T follicular helper cell (primary cell): ENCODE measurements at places on chromosomes 2 and 18.

- DNase-seq, result no peak
Observed at GRCh38 chr2:58620896-58621295, 379.8 kb upstream of the FANCL start.

DNA sequence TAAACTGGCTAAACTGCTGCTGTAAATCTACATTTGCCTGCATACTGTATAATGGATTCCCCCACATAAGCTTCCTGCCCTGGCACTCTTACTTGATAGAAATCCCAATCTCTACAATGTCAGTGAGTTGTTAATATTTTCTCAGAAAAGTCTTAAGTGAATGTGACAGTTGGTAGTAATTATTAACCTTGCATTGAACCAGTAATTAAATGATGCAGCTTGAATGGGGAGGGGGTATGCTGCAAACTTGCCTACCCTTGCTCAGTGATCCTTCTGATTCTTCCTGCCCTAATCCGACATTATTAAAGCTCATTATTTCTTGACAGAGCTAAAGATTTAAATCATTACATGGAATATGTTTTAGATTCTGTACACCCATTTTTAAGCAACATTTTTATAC lies 119.0 kb upstream of the CDH7 start:
- no peak for DNase-seq

- no peak for DNase-seq
Observed at GRCh38 chr18:11054497-11054896, 94.9 kb downstream of the PIEZO2 start.

GRCh38 chr2:121502246-121502645 lies 28.4 kb upstream of the RNU4ATAC start:
- DNase-seq, result no peak

GRCh38 chr18:48634491-48634890 lies 95.7 kb downstream of the CTIF start:
- no peak for DNase-seq

GRCh38 chr2:24490690-24491541 lies at the start of gene NCOA1:
Gene NCOA1, plus strand, starts transcription at chr2:24491254. Its CDS starts 167,424 bp downstream, at chr2:24658678.
- peak; percentile 85 for DNase-seq

GRCh38 chr2:2739231-2739795 lies 408.2 kb upstream of the MYT1L start:
- DNase-seq, result no peak

- DNase-seq, result no peak
Observed at GRCh38 chr18:74651327-74652128, 53.9 kb downstream of the ZNF407 start.

GRCh38 chr2:231390667-231391066 lies 4.8 kb upstream of the B3GNT7 start:
- no peak for DNase-seq

GRCh38 chr2:37589298-37589697 lies 82.1 kb downstream of the CDC42EP3 start:
- no peak for DNase-seq

- DNase-seq, result no peak
Observed at GRCh38 chr2:209380293-209380692, 43.6 kb upstream of the MAP2 start.

- DNase-seq, result no peak
Observed at GRCh38 chr18:77366720-77367641, 117.3 kb downstream of the GALR1 start.

GRCh38 chr2:42503291-42503690 lies 9.5 kb upstream of the KCNG3 start:
- no peak for DNase-seq

DNA sequence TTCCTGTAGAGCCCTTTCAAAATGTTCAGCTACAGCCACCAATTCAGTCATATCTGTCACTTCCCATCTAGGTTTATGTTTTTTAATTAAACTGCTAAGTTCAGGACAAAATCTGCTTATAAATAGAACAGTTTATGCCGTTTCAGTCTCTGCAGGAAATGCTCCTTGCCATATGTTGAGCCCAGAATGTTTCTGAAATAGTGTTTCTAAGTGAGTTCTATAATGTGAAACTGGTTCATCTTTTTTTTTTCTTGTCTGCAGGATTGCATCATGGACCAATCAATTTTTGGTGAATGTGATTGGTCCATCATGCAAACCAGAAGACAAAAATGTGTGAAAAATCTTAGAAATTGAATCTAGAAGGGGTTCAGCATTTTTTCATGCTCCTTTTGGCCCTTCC lies 30.2 kb upstream of the RHOB start:
- DNase-seq, result no peak

- DNase-seq, result no peak
Observed at GRCh38 chr2:221876016-221876415, 303.9 kb upstream of the EPHA4 start.

GRCh38 chr18:62732617-62733016 lies 17.3 kb downstream of the PHLPP1 start:
- DNase-seq, result no peak

DNA sequence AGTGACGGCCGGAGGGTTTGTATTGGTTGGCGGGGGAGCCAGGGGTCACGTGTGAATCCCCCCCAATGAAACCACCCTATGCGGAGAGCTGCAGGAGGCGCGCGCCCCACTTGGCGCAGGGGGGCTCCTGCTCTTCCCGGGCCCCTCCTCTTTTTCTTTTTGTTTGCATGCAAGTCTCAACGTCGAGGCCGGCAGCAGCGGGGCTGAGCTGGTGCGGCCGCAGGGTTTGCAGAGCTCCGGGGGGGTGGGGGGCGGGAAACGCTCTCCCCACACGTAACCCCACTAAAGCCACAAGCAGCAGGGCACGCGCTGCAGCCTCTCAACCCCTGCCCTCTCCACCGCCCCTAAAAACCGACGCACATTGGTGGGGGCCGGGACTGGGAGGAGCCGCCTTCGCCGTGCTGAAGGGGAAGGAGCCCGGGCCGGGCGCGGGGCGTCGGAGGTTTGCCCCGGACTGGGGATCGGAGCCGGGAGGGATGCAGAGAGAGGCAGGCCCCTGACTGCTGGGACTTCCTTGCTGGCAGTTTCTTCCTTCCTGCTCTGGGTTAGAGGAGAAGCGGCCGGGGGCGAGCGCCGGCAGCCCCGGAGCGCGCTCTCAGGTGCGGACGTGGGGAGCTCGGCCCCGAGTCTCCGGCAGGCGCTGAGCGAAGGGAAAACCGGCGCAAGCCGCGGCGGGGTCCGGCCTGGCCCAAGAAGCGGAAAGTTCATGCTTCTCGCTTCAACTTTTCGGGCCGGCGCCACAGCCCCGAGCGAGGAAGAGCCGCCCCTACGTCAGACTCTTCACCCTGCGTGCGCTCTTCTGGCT lies 864 bp downstream of the LBH start:
- DNase-seq, result peak; percentile 76

DNA sequence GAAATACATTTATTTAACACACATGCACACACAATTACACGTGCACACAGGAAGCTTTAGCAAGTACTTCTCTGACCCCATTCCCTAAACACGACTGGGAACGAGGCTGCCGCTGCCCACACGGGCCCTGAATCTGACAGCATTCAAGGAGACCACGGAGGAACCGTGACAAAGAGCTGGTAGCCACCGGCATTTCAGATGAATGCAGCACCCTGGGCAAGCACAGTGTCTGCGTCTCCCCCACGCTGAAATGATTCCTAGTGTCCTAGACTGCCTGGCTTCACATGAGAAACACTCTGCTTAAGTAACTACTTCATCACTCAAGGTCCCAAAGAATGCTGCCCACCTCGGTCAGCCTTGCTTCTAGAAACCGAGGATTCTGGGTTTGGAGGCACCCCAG lies 95.0 kb downstream of the HDAC4 start:
- DNase-seq, result no peak

GRCh38 chr2:20661421-20662307 lies 5.3 kb upstream of the GDF7 start:
- peak; percentile 47 for DNase-seq

DNA sequence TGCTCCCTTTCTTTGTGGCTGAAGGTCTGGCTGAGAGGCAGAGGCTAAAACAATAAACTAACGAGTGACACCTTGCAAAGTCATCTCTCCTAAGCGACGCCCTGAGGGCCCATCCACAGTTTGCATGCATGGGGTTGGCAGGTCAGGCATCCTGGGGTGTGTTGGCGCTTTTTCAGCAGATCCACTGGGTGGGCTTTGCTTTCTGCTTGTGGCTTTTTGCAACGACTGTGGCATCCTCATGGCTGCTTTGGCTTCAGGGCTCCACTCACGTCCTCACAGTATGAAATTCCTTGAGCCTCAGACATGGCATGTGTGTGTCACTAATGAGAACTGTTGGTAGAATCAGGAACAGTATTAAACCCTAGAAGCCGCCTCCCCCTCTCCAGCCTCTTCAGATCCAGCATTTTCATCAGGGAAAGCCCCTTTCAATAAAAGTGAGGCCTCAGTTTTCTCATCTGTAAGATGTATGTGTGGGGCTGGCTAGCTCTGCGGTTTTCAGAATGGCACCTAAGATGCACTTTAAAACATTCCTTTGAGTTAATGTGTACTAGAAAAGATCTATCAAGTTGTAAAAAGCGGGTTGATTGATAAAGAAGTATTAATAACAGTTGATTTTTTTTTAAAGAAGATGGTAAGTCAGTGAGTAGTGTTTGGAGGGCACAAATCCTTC lies 72.5 kb downstream of the SH3BP4 start:
- DNase-seq, result no peak

DNA sequence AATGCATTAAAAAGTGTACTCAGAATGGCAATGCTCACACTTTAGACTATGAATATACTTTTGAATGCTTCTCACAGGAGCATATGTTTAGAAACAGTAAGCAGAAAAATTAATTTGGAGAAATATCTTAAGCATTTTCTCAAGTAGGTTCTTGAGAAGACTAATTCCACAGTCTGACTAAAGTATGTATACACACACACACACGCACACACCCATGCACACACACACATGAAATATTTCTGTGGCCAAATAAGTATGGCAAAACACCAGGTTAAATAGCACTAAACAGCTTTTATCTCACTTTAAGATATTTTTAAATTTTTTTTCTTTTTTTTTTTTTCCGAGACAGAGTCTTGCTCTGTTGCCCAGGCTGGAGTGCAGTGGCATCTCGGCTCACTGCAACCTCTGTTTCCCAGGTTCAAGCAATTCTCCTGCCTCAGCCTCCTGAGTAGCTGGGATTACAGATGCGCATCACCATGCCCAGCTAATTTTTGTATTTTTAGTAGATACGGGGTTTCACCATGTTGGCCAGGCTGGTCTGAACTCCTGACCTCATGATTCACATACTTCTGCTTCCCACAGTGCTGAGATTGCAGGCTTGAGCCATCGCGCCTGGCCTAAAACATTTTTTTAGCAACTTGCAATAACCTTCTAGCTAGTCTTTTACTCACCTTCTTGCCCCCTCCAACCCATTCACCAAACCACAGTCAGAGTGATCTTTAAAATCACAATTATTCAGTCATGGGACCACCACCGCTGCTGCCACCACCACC lies 67.5 kb upstream of the SCG2 start:
- no peak for DNase-seq

DNA sequence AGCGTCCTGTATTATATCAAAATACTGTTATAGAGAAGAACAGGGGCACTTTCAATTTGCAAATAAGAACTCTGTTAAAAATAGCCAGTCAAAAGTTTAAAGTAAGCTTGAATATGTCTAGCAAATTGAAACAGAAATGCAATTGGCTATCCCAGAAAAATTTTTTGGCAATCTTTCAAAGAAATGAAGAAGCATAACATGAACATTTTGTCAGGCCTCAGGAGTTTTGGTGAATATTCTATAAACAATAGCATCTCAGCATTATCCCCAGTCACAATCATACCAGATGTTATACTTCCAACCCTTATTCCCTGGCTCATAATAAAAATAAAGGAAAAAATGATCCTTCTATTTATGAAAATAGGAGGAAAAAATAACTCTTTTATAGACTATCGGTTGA lies 252.4 kb downstream of the GRB14 start:
- DNase-seq, result no peak
